Urothelium cell line (cell line): ENCODE measurements at places on chromosomes 5 and 9.
A peak's percentile ranks its signal among the peaks of the same experiment; 100 is the strongest.

DNA sequence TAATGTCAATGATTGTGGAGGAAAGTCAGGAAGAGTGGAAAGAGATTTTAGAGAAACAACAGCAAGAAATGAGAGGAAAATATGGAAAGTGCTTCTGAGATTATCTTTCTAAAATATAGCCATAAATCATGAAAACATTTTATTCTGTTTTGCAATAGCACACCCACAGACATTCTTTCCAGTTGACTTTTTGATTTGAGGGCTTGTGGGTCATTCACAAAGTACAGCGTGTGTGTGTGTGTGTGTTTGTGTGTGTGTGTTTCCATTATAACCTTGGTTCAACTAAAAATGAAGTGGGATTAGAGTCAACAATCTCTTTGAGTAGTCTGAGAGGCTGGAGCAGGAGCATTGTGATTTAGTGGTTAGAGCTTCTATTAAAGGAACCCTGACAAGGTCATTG is 116.6 kb upstream of the GAS1 start:
- no peak for DNase-seq

DNA sequence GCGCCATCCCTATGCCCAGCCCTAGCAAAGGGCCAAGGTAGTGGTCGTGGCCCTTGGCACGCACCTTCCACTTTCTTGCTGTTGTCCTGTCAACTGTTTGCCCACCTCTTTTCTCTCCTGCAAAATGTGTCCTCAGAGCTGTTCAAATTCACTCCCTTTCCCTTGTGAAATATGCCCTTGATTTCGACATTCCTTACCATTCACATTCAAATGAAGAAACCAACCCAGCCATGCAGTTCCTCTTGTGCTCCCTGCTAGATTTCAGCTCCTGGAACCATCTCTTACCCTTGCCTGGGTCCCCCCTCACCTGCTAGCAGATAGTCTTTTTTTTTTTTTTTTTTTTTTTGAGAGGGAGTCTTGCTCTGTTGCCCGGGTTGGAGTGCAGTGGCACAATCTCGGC is 19.6 kb upstream of the HRH2 start:
- no peak for DNase-seq

DNA sequence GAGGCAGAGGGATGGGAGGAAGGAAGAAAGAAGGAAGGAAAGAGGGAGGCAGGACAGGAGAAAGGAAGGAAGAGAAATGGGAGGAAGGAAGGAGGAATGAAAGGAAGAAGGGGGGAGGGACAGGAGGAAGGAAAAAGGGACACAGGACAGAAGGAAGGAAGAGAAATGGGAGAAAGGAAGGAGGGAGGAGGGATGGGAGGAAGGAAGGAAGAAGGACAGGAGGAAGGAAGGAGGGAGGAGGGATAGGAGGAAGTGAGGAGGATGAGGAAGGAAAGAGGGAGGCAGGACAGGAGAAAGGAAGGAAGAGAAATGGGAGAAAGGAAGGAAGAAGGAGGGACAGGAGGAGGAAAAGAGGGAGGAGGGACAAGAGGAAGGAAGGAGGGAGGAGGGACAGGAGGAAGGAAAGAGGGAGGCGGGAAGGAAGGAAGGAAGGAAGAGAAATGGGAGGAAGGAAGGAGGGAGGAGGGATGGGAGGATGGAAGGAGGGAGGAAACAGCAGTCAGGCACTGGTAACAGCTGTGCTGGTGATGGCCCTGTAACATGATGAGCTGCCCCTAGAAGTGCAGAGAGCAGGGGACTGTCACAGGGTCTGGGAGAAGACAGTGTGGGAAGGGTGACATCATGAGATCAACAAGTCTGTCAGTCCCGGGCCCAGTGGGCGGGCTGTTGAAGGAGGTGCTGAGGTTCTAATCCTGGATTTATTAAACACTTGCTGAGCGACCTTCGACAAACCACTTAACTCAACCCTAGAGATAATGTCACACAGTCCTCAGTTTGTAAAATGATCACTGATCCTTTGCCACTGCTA is 10.7 kb upstream of the IRX1 start:
- DNase-seq: no peak

GRCh38 chr9:105098370-105098769 is 146.1 kb upstream of the SLC44A1 start:
- DNase-seq: no peak

DNA sequence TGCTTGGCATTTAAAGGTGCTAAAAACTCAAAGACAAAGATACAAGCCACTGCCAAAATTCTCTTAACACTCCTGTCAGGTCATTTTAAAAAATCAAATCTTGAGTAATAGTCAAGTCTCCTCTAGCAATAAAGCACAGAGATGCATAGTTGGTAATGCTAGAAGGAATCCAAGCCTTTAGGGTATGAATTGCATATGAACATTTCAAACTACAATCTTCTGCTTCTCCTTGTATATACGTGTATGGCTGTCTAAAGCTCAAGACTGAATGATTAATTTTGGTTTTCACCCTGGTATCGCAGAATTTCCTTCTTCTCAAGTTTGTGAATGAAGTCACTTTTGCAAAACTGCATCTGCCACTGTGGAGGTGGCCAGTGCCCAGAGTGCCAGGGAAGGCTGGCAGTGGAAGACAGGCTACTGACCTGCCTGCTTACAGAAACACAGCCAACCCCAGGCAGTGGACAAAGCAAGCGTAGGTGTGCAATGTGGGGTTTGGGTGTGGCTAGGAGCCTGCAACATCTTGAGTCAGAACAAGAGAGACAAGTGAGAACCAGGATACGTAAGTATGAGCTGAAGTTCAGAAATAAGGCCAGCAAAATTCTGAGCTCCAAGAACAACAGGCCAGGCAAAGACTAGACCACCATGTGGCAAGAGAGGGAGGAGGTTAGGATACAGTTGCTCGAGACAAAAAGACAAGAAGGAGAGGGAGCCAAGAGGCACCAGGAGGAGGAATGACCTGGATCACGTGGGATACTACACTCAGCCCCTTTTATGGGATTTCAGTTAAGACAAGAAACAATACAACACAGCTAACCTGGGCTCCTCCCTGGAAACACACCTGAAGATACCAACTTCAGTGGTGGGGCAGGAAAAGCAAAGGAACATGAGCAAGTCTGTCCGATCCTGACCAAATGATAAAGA is 22.6 kb downstream of the MYO10 start:
- DNase-seq: peak; percentile 58

- DNase-seq: no peak
These were observed 7.1 kb downstream of the KIF20A start for GRCh38 chr5:138186002-138186447.

- peak; percentile 85 for DNase-seq
These were observed 20.7 kb upstream of the CTSV start for GRCh38 chr9:97059626-97060025.

- no peak for DNase-seq
These were observed 16.6 kb upstream of the CARD19 start for GRCh38 chr9:93079371-93079770.

GRCh38 chr5:12745537-12745936 is 841.3 kb upstream of the CTNND2 start:
- no peak for DNase-seq

DNA sequence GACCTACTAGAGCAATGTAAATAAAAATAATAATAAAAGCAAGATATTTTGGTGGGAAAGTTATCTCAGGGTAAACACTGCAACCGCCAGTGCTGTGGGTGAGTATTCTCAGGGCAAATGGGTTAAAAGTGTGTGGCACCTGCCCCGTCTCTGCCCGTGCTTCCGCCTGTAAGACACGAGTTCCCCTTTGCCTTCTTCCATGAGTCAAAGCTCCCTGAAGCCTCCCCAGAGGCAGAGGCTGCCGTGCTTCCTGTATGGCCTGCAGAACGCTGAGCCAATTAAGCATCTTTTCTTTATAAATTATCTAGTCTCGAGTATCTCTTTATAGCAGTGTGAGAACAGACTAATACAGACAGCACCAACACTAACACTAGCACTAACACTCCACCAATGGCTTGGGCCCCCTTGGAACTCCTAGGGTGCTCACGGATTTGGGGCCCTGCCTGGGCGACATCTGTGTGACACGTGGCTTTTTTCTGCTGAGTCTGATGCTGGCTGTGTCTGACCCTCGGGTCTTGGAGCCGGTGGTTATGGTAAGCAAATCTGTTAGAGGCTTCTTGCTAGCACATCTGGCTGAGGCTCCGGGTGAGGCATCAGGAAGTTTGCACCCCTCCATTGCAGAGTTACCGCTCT is 10.6 kb downstream of the PLEKHG4B start:
- no peak for DNase-seq

GRCh38 chr9:111728617-111729366 is 65.9 kb downstream of the SHOC1 start:
- DNase-seq: peak; percentile 23
